ENCODE measurements at places on chromosomes 1 and 21.

- no peak for DNase-seq
Measured at GRCh38 chr1:50603274-50604271, 180.3 kb upstream of the DMRTA2 start.

- peak; percentile 82 for DNase-seq
Measured at GRCh38 chr21:31604591-31605190, 54.8 kb upstream of the SOD1 start.

- DNase-seq, result no peak
Measured at GRCh38 chr1:22957066-22957465, 15.6 kb downstream of the LACTBL1 start.

DNA sequence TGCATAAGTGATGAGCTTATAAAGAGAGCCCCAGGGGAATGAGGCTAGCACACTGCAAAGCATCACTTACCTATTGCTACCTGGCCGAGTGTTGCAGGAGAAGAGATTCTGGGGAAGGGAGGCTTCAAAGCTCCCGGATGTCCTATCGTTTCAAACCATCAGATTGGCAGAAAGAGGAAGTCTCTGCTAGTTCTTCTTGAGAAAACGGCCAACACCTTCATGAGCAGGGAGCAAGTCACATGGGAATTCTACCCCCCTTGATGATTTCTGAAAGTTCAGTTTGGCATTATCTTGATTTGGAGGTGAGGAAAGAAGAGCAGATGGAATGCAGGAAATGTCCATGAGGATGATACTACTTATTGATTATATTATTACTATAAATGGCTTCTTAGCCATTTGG, 16.2 kb downstream of the SYF2 start:
- no peak for DNase-seq

GRCh38 chr1:15949453-15950245, 26.3 kb downstream of the ZBTB17 start:
- DNase-seq, result peak; percentile 90

- DNase-seq, result no peak
Measured at GRCh38 chr1:20697563-20697962, 20.2 kb downstream of the KIF17 start.

Data from inflammatory macrophage (primary cell).